ENCODE measurements at places on chromosomes 5 and 9.
A peak's percentile ranks its signal among the peaks of the same experiment; 100 is the strongest.

- no peak for DNase-seq
Measured at GRCh38 chr9:19976226-19976625, 187.4 kb upstream of the SLC24A2 start.

- no peak for DNase-seq
Measured at GRCh38 chr9:81627481-81627880, 61.9 kb downstream of the TLE1 start.

- no peak for DNase-seq
Measured at GRCh38 chr5:91058575-91058974, 324.5 kb downstream of the ARRDC3 start.

DNA sequence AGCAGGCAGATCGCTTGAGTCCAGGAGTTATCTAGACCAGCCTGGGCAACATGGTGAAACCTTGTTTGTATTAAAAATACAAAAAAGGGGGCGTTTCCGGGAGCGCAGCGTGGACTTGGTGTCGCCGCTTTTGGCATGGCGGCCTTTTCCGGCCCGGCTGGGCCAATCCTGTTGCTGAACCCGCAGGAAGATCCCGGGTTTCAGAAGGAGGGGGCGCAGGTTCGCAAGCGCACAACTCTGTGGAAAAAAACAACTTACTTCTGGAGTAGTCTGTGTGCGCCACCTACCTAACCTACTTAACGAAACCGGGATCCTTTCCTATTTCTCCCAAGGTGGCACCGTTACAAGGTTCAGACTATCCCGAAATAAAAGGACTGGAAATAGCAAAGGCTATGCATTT, 198.6 kb downstream of the MSX2 start:
- DNase-seq, result no peak

- no peak for DNase-seq
Measured at GRCh38 chr9:83247732-83248131, 184.8 kb upstream of the RASEF start.

DNA sequence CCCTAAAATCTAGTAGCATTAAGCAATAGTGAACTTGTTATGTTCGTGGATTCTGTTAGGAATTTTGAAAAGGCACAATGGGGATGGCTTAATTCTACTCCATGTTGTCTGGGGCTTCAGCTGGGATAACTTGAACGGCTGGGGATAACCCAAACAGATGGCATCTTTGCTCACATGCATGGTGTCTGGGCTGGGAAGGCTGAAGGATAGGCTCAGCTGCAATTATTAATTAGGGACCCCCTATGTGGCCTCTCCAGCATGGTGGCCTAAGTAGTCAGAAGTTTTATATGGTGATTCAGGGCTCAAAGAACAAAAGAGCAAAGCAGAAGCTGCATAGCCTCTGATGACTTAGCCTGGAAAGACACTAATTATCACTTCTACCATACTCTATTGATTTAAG, 551.1 kb downstream of the PSAT1 start:
- no peak for DNase-seq

DNA sequence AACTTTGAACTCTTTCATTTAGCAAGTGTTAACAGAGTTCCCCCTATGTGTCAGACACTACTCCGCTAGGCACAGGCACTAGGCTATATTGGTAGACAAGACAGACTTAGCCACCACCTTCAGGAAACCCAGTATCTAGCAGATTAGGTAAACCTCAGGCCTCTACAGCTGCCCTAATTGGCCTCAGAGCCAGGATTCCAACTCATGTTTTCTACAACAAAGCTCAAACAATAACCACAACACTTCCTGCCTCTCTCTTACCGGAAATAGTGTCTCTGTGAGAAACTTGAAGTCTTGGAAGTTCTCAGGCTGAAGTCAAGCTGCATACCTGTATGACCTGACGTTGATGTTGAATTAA, 116.6 kb upstream of the SLC44A1 start:
- no peak for DNase-seq

GRCh38 chr5:135242021-135242865, 156.8 kb downstream of the MACROH2A1 start:
- DNase-seq, result no peak

DNA sequence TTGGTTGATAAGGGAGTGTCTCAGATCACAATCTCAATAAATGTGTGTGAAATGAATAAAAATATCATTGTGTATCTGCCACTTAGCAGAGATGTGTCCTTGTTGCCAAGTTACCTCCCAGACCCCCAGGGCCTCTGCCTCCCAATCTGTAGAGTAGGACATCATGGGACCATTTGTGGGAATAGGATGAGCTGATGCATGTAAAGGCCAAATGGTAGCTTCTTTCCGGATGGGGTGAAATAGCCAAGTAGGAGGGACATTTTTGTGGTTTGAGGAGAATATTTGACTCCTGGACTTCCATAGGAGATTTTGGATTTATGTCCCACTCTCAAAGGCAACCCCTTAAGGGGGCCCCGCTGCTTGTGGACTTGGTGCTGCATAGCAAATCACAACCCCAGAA, 82.6 kb upstream of the HRH2 start:
- DNase-seq, result no peak

GRCh38 chr9:81526587-81526986, 162.8 kb downstream of the TLE1 start:
- no peak for DNase-seq

- no peak for DNase-seq
Measured at GRCh38 chr5:158699298-158699880, 400.3 kb downstream of the EBF1 start.

DNA sequence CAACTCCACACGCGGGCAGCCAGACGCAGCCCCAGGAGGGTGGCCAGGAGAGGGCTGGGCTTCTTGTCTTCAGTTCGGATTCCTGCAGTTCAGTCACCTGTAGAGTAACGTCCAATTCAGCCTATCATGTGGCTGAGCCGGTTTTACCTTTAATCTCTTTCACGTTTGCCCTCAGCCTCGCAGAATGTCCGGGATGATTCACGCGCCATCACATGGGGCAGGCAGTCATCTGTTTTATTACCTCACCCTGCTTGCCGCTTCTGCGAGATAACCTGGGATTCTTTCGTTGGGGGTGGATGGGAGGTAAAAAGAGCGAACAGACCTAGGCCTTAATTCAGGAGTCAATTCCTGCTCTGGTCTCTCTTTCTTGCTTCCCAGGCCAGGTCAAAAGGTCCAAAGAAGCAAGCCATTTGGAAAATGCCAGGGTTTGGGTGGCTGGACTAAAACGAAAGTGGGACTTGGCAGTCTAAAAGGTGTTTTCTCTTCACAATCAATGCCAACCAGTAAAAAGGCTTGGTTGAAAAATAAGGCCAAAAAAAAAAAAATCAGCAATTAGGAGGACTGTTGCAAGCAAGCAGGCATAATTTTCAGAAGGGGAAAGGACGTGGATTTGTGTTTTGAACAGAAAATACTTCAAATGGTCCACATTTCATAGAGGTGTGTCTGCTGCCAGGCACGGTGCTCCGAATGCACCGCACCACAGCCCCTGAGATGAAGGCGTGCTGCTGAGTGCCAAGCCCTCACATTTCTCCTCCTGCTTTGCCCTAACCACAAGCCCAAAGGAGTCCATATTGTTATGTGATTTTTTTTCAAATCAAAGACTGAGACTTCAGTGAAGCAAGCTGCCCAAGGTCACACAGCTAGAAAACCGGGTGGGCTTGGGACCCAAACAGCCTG, 2.8 kb upstream of the WWC1 start:
- DNase-seq, result no peak

- DNase-seq, result no peak
Measured at GRCh38 chr9:131589124-131589711, 43.9 kb downstream of the PRRT1B start.

DNA sequence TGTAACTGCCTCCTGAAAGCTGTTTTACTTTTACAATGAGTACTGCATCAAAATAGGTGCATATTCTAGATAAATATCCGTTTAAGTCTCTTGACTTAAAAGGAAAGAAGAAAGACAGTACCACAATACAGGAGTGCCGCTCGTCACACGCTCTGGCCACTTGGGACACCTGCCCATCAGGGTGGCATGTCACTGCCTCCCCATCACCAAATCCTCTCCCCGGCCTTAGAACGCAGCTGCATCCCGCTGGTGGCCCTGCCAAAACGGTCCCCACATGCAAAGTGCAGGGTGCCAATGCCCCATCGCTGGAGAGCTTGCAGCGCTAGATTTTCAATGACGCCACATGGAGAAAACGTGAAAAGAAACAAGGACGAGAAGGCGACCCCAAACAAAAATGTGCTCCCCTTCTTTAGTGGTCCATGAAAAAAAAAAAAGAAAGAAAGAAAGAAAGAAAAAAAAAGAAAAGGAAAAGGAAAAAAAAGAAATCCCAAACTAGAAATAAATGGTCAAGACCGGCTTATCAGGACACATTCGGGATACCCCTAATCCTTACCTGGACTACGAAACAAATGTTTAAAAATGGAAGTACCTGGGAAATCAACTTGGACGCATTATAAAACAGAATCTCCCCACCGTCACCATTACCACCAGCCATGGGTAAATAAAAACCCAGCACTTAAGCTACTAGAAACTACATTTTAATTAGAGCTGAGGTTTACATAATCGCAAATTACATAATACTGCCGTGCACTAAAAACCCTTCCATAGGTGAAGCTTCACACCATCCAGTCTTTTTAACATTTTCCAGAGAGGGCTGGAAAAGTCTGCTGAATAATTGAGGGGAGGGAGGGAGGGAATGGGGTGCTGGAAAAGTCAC, 1.0 kb downstream of the ANKH start:
- no peak for DNase-seq

GRCh38 chr5:125261505-125262250, 515.2 kb upstream of the ZNF608 start:
- no peak for DNase-seq

DNA sequence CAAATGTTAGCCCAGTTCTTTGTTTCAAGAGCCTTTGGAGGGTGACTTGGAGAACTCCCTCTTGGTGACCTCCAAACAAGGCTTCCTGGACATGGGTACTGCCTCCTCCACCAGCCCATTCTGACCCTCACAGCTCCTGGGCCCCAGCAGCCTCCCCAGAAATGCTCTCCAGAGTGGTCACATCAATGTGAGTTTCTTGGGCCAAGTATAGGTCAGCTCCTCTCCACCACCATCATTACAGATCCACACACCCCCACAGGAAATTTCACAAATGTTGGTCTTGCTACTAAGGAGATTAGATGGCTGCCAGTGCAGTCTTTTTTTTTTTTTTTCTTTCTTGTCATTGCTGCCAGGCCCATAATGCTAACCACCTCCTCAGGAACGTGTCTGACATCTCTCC, 410.7 kb downstream of the DTWD2 start:
- no peak for DNase-seq

- no peak for DNase-seq
Measured at GRCh38 chr9:136723362-136723976, 11.1 kb downstream of the DIPK1B start.

- DNase-seq, result no peak
Measured at GRCh38 chr9:110291921-110292557, 35.7 kb upstream of the TXN start.

DNA sequence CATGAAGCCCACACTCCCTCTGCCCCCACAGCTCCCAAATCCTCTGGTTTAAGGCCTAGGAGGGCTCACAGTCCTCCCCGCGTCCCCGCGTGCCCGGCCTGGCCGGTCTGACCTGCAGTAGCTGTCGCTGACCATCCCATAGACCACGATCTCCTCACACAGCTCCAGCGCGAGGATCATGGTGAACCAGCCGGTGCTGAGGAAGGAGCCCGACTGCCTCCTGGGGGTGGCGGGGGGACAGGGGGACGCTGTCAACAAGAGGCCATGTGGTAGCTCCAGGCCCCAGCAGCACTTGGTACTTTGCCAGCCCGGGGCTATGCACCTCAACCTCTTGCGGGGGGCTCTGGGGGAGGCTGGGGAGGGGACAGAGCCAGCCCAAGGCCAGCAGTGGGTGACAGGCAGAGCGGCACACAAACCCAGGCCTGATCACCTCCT, 7.0 kb downstream of the ST6GALNAC4 start:
- DNase-seq, result no peak

DNA sequence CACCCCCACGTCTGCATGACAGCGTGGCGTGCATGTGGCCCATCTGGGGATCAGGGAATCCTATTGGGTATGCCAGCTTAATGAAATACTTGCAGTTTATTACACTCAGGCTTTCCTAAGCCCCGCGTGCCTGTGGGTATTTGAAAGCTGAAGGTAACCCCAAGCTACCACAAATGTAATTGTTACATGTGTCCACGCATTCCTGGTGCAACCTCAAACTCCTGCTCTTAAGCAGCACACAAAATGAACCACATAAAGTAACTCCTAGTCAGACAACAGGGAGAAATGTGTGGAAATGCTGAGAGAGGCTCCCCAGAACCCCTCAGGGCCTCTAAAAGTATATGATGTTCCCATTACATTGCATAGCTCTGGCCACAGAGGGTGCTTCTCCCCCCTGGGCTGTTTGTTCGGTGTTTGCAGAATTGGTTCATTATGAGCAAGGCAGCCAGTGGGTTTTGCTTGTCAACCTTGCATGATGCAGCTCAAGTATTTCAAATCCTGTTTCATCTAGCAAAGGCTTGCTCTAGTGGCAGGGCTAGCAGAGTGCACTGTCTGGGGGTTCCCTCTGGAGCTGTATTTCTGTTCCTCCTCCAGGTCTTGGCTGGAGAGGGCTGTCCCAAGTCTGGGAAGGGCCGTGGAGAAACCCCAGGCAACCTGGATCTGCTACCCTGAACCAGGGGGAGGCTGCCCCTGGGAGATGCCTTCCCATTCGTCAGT, 1.8 kb upstream of the DCANP1 start:
- DNase-seq, result no peak

DNA sequence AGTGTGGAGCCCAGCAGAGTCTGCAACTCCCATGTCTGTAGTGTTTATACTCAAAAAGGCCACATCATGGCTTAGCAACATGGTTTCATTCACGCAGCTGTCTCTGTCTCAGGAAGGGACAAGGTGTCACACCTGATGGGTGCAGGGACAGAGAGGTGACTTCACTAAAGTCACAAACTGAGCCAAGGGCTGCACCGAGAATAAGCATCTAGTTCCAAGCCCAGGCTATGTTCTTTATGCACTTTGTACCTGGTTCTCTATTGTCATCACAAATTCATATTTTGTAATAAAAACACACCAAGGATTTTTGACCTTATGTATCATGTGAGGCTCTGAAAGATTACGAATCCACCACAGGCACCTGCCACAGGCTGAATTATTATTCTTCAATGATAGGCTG, 64.9 kb upstream of the STK32A start:
- DNase-seq, result no peak

DNA sequence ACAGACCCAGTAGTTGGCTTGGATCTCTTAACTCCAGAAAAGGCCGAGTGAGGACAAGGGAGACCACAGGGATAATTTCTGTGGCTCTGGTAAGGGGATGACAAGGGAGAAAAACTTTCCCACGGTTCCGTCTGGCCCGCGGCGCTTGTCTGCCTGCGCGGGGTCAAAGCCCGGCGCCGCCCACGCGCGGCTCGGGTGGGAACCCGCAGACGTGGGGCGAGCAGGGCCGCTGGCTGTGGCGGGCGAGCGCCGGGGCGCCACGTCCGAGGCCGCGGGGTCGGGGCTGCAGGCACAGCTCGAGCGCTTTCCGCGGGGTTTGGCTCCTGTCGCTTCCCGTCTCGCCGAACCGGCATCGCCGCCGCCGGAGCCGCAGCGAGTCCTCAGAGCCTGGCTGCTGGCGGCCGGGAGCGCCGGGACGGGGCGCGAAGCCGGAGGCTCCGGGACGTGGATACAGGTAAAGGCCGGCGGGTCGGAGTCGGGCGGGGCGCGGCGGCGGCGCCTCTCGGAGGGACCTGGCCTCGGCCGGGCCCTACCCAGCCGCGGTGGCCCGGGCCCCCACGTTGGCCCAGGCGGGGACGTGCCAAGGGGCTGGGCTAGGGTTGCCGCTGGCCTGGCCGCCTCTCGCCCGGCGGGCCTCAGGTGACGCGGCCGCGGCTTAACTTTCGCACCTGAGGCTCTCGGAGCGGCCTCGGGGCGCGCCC, at the start of gene RNF180:
Gene RNF180 (plus strand): TSS at position 344 of the 701 bp plus-strand sequence. CDS start 34,965 bp downstream, outside the sequence.
- peak; percentile 34 for DNase-seq

GRCh38 chr9:134678666-134679443, 37.3 kb downstream of the COL5A1 start:
- DNase-seq, result no peak

GRCh38 chr9:32378993-32379729, 5.3 kb upstream of the ACO1 start:
- peak; percentile 52 for DNase-seq

Measured in NCI-H1105 (cell line).